ENCODE measurements at places on chromosomes 7 and 10.

- DNase-seq, result no peak
Measured at GRCh38 chr7:90669492-90669891, 73.4 kb downstream of the CDK14 start.

DNA sequence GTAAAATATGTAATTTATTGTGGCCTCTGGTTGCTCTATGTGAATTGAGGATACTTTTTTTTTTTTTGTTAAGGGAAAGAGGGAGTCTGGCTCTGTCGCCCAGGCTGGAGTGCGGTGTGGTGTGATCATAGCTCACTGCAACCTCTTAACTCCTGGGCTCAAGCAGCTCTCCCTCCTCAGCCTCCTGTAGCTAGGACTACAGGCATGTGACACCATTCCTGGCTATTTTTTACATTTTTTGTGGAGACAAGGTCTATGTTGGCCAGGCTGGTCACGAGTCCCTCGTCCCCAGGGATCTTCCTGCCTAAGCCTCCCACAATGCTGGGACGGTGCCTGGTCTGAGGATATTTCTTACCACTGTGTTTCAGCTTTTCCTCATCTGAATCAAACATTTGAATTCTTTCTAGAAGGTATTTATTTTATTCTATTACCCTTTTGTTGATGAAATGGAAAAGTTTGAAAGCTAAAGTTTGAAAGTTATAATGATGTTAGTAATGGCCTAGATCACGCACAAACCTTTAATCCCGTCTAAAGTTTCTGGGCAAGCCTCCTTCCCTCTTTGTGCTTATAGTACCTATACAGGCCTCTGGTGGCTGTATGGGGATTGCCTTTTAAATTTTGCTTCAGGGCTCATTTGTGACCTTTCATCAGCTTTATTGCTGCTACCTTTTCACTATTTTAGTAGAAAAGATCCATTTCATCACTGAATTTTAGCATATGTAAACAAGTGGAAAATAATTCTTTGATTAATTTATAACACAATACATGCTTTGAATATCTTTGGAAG lies 2.0 kb downstream of the IFRD1 start:
- DNase-seq, result no peak

- no peak for DNase-seq
Measured at GRCh38 chr7:4700577-4701235, 18.6 kb downstream of the FOXK1 start.

- no peak for DNase-seq
Measured at GRCh38 chr10:131077031-131077430, 234.5 kb downstream of the TCERG1L start.

- no peak for DNase-seq
Measured at GRCh38 chr7:106283501-106283830, 1.3 kb downstream of the NAMPT start.

- no peak for DNase-seq
Measured at GRCh38 chr7:131212114-131212513, 115.6 kb upstream of the MKLN1 start.

- no peak for DNase-seq
Measured at GRCh38 chr7:81207801-81208200, 288.9 kb upstream of the SEMA3C start.

Measured in CMK (cell line).